ENCODE measurements at places on chromosomes 12 and 14. TPM values are rescaled to one million over a fixed set of nuclear protein-coding genes. Genes with fewer than 3 reads are reported as not detected.

DNA sequence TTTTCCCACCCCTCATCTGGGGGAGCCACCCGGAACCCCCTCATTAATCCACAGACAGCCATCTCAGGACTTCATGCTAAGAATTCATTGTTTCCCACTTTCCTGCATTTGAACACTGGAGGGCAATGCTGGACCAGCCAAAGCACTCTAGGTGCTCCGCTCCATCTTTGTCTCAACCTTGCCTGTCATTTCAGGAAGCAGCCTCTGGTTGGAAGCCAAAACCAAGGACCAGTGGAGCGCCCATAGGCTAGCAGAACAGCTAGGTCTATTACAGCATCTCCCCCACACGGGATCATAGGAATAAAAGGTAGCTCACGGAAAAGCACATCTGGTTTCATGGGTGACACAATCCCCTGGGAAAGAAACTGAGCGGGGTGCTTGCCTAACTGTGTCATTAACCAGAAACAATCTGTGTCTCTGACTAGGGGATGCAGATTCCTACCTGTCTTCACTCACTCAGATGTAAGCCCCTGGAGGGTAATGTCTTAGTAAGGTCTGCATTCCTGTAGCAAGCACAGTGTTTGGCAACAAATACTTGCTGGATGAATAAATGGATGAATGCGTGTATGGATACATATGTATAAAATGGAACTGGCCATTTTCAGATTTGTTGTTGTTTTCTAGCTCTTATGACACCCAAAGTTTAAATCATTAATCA is 197.0 kb downstream of the DAD1 start:
- DNase-seq: no peak

- DNase-seq: no peak
Measured at GRCh38 chr12:97200181-97200580, 262.4 kb upstream of the RMST start.

DNA sequence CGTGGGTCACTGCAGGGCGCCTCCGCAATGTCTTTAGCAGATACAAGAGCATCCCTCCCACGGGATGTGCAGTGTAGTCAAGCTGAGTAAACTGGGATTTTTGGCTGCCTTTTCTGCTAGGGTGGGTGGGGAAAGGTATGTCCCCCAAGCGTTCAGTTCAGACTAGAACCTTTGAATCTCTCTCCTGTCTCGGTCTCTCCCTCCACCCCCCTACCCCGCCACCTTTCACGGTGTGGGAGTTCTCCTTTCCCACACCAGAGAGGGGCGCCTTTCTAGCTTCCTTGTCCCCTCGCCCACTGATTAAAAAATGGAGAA is 525 bp upstream of the FAR2 start:
- no peak for DNase-seq

DNA sequence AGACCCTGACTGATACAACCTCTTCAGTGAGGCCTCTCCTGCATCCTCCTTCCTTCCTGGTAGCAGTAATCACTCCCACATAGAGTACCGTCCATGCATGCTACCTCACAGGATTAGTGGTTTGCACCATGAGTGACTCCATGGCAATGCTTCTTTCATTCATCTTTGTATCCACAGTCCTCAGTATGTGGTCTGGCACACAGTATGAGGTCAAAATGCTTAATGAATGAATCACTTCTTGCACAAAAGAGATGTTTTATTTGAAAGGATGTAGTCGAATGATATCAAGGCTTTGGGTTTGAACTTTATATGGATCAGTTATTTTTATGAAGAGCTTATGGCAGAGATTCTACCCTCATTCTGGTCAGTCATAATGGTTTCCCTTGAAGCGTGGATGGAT is 42.2 kb downstream of the KCNA5 start:
- DNase-seq: no peak

GRCh38 chr12:28089338-28089737 is 100.9 kb upstream of the CCDC91 start:
- no peak for DNase-seq

- peak; percentile 69 for DNase-seq
Measured at GRCh38 chr12:52020539-52021336, 14.0 kb downstream of the TAMALIN start.

DNA sequence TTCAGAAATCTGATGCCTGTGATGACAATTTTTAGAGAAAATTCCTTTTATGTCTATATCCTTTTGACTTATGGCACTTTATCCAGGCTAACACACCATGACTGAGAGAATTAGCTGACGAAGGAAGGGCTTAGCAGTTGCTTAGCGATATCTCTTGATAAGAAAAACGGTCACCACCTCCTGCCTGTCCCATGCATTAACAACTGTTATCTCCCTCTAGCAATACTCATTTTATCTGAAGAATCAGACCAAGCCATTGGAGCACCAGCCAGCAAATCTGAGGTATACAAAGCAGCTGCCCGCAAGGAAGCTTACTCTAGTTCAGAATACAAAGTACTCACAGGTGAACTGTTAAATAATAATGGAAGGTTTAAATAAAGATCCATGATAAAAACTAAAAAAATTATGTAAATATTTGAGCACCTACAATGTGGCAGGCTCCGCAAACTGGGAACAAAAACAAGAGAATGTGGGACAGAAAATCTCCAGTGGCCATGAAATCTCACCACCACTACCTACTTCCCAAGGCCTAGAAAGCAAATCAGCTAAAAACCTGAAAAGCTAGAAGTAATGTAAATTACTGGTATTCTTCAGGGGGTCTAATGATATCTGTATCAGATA is 24.3 kb downstream of the PPM1H start:
- no peak for DNase-seq

DNA sequence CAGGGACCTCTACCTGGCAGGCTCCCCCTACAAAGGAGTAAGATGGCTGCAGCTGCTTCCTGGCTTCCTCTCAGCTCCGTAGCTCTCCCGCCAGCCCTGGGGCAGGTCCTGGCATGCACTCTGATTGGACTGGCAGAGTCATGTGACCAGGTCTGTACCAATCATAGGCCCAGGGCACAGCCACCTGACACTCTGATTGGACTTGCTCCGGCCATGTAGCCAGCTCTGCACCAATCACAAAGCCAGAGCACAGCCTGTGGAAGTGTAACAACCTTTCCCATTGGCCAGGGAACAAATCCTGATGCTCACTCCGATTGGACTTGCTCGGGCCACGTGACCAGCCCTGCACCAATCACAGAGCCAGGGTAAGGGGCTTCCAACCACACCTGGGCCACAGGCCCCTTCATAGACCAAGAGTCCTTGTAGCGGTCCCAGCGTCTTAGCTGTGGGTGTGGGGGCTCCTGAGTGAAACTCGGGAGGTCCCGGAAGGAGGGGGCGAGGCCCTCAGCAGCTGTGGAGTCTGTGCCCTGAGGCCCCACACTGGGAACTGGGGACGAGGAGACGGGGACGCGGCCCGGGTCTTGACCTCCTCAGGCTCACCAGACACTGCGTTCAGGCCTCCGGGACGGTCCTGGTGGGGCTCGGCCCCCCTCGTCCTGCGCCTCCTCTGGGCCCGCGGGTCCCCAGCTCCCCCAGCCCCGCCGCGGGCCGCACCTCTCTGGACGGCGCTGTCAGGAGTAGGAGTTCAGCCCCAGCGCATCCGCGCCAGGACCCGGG is 210.6 kb downstream of the ADGRD1 start:
- DNase-seq: no peak

- no peak for DNase-seq
Measured at GRCh38 chr12:6676962-6677361, 12.2 kb downstream of the ZNF384 start.

DNA sequence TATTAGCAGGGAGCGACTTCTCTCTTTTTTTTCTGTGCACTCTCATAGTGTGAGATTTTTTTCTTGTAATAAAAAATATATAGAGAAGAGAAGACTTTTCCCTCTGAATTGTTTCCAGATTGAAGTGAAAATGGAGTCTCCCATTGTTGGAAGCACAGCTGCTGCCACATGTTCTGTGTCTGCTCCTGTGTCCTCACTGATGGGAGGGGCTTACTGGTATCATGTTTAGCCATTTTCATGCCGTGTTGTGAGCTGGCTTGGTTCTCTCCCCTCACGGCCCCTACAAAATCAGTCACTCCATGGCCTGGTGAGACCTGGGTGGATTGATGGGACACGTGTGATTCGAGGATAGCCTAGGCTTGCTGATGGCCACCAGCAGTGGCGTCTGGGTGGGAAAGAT is 379.7 kb upstream of the DDHD1 start:
- no peak for DNase-seq

GRCh38 chr14:105881021-105881930 is 354.9 kb downstream of the TMEM121 start:
- DNase-seq: no peak

DNA sequence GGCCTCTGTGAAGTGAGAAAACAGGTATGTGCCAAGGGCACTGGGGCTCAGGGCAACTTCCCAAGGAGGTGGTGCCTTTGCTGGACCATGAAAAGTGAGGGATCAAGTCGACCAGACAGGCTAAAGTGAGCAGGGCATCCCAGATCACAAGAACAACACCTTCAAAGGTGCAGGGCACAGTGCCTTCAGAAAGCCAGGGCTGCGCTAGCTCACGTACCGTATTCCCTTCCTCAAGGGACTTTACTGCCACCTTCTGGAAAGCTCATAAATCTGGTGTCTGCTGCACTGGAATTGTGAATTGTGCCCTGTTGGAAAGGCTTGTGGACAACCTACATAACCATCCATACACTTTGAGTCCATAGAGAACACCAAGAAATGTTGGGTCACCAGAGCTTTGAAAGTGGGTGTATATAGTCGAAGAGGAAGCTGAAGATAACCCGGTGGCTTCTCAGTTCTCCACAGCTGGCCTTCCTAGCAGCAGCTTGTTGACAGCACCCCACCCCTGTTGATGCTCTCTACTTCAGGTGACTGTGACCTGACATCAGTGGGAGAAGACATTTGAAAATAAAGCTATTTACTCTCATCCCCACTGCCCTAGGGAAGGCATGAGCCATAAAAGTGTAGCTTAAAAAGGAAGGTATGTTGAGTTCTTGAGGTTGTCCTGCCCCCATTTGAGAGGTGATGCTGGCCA is 24.5 kb downstream of the FIGNL2 start:
- DNase-seq: no peak

- DNase-seq: no peak
Measured at GRCh38 chr12:63928305-63928704, 83.8 kb downstream of the SRGAP1 start.

The OR6C2 gene
- total RNA-seq: not detected

The USP44 gene
- not detected for total RNA-seq

The ERP27 gene
- 0.59 TPM for total RNA-seq

The TMEM63C gene
- 1.6 TPM for total RNA-seq

The KLRC2 gene
- total RNA-seq: 0.19 TPM

The SVOP gene
- total RNA-seq: not detected

The KRT6B gene
- total RNA-seq: not detected

The PKP2 gene
- 8.6 TPM for total RNA-seq

Data from liver (tissue), 10 donors.